ENCODE measurements at places on chromosomes 11 and 22. TPM values are rescaled to one million over a fixed set of nuclear protein-coding genes. Genes with fewer than 3 reads are reported as not detected.

- DNase-seq: no peak
Observed at GRCh38 chr22:42768385-42769035, 47.8 kb upstream of the A4GALT start.

DNA sequence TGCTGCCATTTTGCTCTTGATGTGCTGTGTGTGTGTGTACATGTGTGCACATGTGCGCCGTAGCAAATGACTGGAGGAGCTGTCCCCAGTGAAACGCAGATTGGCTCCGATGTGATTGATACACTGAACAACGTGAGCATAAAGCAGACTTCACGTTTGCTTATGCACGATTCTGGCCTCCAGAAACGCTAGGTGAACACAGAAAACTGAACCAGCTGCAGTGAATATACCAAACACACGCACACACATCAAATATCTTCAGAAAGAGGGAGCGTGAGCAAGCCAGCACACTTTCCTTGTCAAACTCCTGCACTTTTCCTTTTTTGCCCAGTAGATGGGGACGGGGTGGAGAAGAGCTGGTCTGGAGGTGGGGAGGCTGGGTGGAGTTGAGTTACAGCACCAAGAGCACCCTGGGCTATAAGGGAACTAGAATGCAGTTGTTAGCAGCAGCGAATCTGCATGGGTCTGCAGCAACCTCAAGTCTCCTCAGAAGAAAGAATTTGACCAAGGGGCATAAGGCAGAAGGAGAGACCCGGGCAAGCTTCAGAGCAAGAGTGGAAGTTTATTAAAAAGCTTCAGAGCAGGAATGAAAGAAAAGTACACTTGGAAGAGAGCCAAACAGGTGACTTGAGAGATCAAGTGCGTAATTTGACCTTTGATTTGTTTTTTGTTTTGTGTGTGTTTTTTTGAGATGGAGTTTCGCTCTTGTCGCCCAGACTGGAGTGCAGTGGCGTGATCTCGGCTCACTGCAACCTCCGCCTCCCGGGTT lies 77.8 kb upstream of the CADM1 start:
- DNase-seq: no peak

The TREH gene
- not detected for total RNA-seq

The MMP11 gene
- total RNA-seq: 41.9 TPM

DNA sequence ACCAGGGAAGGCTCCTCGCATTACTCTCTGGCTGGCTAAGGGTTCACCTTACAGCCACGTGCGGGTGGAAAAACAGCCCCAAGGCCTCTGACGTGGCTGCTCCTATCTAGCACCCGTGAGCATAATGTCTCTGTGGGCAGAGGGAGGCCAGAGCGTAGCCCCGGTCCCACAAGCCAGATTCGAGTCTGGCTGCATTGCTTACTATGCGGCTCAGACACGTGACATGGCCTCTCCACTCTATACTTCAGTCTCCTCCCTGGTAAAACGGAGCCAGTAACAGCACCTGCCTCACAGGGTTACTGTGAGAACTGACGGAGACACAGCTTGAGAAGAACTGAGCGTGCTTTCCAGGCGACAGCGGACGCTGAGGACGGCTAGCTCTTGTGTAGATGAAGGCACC lies 105.8 kb upstream of the BID start:
- DNase-seq: no peak

GRCh38 chr11:130653838-130654636 lies 205.6 kb downstream of the ADAMTS15 start:
- DNase-seq: no peak

DNA sequence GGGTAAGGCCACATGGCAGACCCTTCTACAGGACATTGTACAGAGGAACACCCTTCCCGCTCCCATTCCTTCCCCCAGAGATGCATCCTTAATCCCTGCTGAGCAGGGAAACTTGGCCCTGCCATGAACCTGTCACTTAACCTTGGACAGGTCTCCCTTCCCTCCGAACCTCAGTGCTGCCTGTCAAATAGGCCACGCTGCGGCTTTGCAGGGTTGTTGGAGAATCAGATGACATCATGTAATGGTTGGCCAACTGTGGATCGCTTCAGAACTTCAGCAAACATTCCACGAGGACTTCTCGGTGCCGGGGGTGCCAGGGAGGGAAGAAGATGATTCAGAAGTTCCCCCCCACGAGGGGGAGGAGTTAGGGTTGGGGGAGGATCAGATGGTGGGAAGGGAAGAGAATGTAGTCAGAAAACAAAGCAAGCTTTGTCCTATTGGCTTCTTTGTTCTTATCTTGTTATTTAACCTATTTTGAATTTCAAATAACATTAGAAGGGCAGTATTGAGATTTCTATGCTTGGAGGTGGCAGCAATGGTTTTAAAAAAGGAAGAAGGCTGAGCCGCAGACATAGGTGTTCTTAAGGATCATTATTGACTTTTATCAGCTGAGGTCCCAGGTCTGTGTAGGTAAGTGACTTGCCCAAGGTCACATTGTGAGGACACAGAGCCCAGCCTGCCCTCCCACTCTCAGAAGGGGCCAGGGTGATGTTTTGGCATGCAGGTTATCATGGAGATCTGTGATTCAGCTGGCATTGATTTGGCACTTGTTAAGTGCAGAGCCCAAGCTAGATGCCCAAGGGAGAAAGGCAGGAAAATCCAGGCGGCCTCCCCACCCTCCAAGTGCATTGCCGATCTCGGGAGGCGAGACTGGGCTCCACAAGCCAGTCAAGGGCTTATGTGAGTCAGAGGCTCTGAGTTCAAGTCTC lies 3.1 kb downstream of the CDC42EP1 start:
- peak; percentile 92 for DNase-seq

The SHISAL1 gene
- total RNA-seq: 0.71 TPM

DNA sequence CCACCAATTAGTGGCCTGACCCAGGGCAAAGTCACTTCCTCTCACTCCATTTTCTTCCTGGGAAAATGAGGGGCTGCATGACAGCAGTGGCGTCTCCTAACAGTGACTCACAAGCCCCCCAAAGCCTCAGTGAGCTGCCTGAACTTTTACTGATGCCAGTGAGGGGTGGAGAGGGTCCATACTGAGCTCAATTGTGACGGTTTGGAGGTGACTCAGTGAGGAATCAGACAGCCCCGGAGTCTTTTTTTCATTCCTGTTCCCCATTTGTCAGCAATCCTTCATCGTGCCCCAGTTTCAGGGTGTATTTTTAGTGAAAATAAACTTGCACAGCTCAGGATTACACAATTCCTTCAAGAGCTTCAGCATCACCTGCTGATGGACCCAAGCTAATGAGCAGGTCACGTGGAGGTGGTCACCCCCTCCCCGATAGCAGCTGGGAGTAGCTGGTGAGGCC lies 30.1 kb upstream of the RASD2 start:
- DNase-seq: no peak

DNA sequence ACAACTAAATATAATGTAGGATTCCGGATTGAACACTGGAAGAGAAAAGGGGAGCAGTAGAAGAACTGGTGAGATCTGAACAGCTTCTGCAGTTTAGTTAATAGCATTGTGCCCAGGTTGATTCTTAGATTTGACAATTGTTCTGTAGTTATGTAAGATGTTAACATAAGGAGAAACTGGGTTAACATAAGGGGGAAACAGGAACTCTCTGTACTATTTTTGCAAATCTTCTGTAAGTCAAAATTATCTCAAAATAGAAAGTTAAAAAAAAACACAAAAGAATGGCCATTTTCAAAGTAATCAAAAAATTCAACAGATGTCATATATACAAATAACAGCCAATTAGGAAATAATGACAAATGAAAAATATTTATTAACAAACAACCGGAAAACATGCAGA lies 18.7 kb upstream of the LRP5 start:
- DNase-seq: no peak

GRCh38 chr11:77406396-77406795 lies 67.5 kb downstream of the PAK1 start:
- DNase-seq: no peak

GRCh38 chr11:37503411-37504059 lies 905.5 kb upstream of the RAG2 start:
- DNase-seq: no peak

GRCh38 chr11:441418-442274 lies at the start of gene ANO9:
ANO9 (minus strand) TSS chr11:442011; CDS start chr11:441926, 85 bp downstream.
- no peak for DNase-seq

- DNase-seq: no peak
Observed at GRCh38 chr11:26231252-26231661, 100.7 kb upstream of the ANO3 start.

- DNase-seq: no peak
Observed at GRCh38 chr22:44672632-44673031, 29.4 kb upstream of the PRR5 start.

GRCh38 chr11:75201771-75202170 lies 38.8 kb upstream of the TPBGL start:
- DNase-seq: no peak

DNA sequence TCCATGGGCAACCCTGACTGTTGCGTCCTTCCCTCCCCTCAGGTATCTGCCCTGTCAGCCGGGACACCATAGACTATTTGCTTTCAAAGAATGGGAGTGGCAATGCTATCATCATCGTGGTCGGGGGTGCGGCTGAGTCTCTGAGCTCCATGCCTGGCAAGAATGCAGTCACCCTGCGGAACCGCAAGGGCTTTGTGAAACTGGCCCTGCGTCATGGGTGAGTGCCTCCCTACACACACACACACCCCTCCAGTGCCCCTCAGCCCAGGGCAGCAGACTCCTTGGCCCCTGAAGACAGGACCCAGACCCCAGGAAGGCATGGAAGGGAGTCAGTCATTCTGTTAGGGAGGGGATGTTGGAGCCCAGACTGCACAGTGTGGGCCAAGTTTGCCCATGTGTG lies 17.9 kb upstream of the UVRAG start:
- DNase-seq: peak; percentile 31

DNA sequence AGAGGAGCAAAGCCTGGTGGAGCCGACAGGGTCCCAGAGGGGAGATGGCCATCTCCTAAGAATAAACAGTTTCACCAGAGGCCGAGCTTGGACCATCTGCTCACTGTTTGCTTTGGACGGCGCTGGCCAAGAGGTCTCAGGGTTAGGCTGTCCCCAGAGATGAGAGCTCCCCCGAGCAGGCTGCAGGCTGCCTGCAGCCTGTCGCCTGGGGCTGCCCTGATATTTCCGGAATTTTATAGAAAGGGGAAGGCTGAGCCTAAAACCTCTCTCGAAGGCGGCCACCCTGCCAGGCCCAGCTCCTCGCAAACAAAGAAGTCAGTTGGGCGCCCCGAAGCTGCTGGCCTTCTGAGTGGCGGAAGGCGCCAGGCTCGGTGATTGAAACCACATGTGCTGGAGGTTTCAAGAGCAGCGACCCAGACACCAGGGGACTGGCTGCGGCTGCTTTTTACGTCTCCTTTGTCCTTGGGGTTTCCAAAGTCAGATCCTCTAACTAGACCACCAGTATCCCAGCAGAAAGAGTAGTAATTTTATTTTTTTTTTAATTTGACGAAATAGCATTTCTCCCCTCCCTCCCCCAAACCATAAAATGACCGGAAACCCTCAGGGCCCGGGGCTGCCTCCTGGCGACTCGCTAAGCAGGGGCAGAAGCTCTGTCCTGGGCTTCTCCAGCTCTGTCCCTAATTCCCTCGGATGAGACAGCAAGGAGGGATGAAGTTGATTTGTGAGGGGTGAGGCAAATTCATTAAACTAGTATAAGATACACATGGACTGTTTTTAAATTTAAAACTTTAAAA lies 57.4 kb downstream of the CLMP start:
- no peak for DNase-seq

DNA sequence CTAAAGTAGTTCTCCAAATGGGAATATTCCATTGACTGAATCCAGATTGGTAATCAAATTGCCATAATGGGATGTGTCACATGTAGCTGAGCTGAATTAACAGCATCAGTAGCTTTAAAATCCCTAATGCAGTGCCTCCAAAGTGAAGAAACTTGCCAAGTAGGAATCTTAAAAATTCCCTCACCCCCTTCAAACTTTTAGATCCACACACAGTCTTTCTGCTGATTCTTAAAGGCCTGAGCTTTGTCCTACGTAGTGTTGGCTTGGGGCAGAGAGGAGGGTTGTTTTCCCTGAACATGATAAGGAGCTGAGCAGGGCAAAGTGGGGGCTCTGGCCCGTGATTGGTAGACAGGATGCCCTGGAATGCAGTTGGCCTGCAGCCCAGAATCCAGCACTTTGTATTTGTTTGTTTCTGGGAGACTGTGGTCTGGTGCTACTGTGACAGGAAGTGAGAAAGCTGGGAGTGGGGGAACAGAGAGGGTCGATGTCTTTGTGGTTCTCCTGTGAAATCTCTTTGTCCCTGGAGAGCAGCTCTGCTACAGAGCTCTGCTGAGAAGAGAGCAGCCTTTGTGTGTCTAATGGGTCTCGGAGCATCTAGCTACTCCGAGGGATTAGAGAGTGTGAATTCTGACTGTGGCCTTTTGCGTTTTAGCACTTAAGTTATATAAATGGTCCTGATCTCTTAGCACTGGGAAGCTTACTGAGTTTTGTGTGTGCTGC lies 16.9 kb downstream of the CTNND1 start:
- DNase-seq: peak; percentile 95

The ZMAT5 gene
- total RNA-seq: 34.2 TPM

DNA sequence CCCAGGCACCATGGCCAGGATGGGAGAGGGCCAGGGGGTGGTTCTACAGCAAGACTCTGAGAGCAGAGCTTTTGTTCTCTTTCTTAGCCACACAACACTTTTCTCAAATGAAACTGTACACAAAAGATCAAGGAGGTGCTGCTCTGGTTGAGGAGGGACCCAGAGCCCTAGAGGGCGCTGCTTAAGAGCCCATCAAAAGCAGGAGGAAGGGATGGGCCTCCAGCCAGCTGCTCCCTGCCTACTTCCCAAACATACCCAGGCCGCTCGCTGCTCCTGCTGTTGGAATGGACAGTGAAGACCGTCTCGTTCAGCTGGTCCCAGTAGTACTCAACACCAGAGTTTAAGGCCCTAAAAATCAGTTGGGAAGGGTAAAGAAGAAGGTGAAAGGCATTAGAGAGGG lies 18.4 kb upstream of the CHRM4 start:
- DNase-seq: no peak

The CDC42BPG gene
- 12.8 TPM for total RNA-seq

DNA sequence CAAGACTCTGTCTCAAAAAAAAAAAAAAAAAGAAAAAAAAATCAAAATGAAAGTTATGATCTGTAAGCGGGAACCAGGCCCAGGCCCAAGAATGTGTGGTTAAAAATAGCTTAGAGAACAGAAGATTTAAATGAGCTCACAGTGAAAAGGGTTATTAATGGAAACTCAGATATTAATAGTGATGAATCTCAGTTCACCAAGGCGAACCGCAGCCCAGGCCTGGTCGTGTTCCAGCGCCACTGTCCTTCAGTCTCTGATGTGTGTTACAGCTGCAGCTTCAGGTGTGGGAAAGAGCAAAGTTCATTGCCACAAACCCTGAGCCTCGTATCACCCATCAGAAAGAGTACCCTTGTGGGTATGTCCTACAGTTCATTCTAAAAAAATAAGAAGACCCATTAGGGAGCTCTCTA lies 107.1 kb downstream of the GAB2 start:
- DNase-seq: no peak

GRCh38 chr22:23236440-23237184 lies 56.3 kb downstream of the BCR start:
- DNase-seq: no peak

The KRTAP5-11 gene
- total RNA-seq: not detected

- DNase-seq: no peak
Observed at GRCh38 chr11:78010304-78010703, 12.8 kb downstream of the KCTD14 start.

Measured in kidney epithelial cell (primary cell).